ENCODE measurements at places on chromosomes 1 and 21.

DNA sequence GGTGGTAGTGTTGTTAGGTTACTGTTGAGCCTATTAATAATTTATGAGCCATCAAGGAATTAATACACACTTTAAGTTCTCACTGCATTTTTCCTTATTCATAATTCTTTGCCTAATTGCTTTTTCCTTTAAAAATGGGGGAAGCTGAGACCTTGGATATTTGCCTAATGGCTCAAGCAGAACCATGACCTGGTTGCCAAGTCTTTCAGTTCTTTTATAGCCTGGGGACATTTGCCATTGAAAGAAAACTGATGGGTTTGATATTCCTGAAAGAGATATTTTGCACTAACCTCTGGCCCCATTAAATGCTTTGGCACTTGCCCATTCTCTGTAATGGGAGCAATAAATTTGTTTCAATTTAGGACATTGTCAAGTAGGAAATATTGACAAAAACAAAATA lies 18.5 kb upstream of the LRRC53 start:
- no peak for DNase-seq

DNA sequence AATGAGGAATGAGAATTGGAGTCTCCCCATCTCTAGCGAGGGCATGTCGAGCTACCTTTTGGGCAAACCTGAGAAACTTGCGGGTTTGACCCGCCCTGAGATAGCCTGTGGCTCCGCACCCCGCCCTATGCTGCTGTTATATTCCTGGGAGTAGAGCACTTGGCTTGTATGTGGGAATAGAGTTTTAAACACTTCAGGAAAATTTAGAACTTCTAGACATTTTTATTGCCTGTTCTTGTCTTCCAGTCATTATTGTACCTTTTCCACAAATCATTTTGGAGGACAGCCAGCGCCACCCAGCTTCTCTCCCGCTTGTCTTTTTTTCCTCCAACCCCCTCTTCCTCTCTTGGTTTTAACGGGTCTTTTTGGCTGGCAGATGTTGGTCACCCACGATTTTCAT lies 738 bp downstream of the GNPAT start:
- DNase-seq, result peak; percentile 20

DNA sequence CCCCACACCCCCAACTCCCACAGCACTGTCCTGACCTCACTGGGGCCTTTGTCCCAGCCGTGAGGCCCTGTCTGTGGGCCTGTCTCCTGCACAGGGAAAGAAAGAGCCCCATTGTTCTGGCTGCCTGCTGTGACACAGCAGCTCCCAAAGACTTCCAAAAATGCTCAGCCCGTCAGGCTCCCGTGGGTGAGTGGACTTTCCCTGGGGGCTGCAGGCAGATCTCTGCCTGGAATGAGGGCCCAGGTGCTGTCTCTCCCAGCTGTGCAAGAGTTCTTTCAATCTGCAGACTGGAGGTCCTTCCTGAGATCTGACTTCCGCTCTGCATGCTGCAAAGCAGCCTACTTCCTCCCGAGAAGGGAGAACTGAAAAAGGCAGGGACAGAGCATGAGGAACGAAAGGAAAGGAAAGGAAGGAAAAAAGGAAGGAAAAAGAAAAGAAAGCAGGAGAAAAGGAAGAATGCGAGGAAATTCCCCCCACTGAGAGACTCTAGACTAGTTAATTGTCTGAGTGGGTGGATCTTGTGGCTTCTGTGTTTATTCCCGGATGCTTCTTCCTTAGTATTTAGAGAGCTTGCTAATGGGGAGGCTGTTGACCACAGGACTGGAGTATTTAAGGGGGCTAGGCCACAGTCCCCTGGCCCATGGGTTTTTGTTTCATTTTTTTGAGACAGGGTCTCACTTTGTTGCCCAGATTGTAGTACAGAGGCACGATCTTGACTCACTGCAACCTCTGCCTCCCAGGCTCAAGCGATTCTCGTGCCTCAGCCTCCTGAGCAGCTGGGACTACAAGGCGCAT lies 15.0 kb downstream of the NES start:
- DNase-seq, result no peak

GRCh38 chr1:212981571-212982328 lies 31.4 kb downstream of the VASH2 start:
- DNase-seq, result no peak

GRCh38 chr1:3658231-3658615 lies 5.9 kb downstream of the TP73 start:
- no peak for DNase-seq

GRCh38 chr1:11065796-11066195 lies 6.0 kb upstream of the SRM start:
- no peak for DNase-seq

- DNase-seq, result no peak
Observed at GRCh38 chr1:89815611-89816010, 5.2 kb upstream of the LRRC8D start.

DNA sequence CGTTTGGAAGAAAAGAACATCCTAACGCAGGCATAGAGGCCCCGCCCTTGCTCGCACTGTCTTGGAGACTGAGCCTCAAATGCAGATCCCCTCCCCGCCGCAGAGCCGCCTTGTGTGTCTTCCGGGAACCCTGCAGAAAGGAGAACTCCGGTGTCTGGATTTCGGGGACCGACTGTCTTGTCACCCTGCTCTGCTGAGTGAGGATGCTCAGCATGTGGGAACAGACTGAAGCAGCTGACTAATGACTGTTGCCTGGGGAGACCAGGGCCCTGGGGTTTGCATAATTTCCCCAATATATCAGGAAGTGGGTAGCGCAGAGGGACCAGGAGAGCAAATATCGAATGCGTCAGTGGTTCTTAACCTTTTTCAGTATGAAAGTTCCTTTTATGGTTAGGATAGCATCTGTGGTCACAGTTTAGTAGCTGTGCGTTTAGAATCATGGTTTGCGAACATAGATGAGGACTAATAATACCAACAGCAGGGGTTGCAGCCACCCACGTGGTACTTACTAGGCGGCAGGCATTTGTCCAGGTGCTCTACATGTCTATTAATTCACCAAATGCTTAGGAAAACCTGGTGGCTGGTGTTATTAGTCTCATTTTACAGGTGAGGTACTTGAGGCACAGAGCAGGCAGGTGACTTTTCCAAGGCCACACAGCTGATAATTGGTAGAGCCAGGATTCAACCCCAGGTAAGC lies 14.3 kb downstream of the GPR137B start:
- peak; percentile 33 for DNase-seq

DNA sequence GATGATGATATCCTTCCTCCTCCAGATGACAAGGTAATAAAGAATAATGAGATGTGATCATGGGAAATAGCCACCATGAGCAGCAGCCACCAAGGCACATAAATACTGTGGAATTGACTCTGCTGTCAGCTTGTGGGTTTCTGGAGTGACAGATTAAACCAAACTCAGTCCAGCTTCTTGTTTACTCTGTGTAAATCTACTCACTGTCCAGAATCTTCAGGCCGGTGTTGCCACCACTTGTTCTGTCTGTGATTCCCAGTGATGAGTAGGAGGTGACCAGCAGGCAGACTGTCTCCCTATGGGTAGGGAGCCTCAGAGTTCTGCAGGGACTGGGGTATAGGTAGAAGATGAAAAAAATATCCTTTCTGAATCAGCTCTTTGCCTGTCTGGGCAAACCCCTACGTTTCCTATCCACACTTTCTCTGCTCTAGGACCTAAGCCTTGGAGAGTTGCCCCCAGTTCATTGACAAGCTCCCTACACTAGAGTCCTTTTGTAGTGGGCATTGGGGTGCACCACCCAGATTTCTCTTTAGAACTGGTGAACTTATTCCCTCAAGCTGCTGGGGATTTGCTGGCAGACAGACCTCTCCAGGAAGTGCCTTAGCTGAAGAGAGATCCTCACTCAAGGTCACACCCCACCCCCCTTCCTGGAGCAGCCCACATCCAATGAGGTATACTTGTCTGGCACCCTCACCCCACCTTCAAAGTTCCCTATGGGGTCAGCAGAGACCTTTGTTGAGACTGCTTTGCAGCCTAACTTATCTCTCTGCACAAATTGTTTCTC lies 47.6 kb downstream of the ATP1A1 start:
- DNase-seq, result no peak

DNA sequence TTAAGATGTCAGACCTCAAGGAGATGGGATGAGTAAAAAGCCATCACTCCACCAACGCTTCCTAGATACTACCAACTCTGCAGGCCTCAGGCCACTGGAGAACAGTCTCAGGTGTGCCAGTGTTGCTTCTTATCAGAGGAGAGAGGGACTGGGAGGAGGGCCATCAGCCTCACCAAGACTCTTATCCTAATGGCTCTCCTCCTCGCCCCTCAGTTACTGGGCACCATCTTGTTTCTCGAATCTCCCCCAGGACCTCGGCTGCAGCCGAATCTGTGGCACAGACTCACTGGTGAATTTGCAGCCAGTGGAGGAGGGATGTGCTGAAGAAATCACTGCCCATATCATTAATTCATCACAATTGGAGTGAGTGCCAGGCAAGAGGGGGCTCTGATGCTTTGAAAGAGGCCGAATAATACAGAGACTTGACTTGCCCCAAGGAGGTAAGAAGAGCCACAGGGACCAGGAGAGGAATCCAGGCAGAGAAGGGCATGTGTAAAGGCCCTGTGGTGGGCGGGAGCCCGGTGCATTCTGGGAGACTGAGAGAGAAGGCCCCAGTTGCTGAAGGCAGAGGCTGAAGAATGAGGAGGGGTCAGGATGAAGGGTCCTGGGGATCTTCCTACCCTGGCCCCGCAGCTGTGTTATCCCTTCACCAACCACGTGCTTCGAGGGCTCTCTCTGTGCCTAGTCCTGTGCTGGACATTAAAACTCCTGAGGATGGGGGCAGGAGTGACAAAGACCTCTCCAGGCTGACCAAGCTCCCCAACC lies 129.8 kb downstream of the PTPRU start:
- DNase-seq, result no peak

GRCh38 chr1:83102630-83103071 lies 896.3 kb downstream of the TTLL7 start:
- no peak for DNase-seq

GRCh38 chr1:94079080-94079940 lies 41.6 kb downstream of the ABCA4 start:
- no peak for DNase-seq

DNA sequence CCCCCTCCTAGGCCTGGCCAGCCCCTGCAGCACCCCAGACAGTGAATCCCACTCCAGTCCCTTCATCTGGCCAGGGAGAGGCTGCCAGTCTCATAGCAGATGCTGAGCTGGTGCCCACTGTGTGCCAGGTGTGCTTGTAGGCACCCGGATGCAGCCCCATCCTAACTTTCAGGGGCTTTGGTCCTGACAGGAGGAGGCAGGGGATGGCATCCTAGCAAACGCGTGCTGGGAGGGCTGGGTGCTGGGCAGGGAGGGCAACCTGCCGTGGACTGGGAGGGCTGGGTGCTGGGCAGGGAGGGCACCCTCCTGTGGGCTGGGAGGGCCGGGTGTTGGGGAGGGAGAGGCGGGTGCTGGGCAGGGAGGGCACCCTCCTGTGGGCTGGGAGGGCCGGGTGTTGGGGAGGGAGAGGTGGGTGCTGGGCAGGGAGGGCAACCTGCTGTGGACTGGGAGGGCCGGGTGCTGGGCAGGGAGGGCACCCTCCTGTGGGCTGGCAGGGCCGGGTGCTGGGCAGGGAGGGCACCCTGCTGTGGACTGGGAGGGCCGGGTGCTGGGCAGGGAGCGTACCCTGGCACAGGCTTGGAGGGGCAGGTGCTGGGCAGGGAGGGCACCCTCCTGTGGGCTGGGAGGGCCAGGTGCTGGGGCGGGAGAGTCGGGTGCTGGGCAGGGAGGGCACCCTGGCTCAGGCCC lies 35.3 kb downstream of the SLC19A1 start:
- no peak for DNase-seq

- DNase-seq, result peak; percentile 73
Observed at GRCh38 chr1:21295002-21295401, 4.7 kb upstream of the ECE1 start.

DNA sequence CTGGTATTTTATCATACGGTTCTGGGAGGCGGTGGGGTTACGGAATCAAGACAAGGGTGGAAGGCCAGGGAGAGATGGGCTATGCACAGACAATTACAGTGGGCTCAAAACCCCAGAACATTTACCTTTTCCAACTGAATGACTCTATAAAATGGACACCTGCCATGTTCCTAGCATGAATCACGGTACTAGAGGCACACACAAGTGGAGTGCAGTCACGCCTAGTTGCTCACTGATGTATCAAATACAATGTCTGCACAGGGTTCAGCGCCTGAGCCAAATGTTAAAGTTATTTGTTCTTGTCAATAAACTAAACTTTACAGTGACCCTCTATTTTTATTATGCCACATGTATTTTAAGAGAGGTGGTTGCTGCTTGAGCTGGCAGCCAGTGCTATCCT lies 121.4 kb downstream of the ATG4C start:
- no peak for DNase-seq

DNA sequence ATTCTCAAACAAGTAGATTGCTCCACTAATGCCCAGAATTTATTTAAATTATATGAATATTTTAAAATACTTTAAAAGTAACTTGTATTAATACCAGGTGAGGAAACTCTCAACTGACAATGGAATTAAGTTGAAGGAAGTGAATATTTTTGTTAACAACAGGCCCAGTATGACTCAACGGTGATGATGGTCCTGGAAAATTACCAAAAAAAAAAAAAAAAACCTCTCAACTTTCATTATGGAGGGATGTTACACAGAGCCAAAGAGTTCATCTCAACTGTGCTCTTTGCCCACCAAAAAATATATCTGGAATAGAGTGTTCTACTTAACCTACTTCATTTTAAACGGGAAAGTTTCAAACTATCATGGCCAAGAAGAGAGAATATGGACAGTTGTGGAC lies 28.3 kb downstream of the CFH start:
- DNase-seq, result no peak

- DNase-seq, result no peak
Observed at GRCh38 chr1:73040811-73041210, 758.5 kb upstream of the NEGR1 start.

GRCh38 chr21:30979054-30979453 lies 59.2 kb downstream of the KRTAP19-8 start:
- DNase-seq, result no peak

- DNase-seq, result no peak
Observed at GRCh38 chr21:41725421-41726031, 41.3 kb downstream of the RIPK4 start.

- no peak for DNase-seq
Observed at GRCh38 chr1:84286071-84286470, 15.4 kb upstream of the SAMD13 start.

GRCh38 chr1:64969305-64970046 lies 3.1 kb upstream of the JAK1 start:
- no peak for DNase-seq

Data from activated CD4-positive, alpha-beta T cell treated with anti-CD3 and anti-CD28 coated beads, Interleukin-2, amount 50 U/mL, for 48 hours (primary cell).